Coronary artery (tissue), 2 donors: ENCODE measurements at places on chromosomes 6 and 20.

- DNase-seq = no peak
These were observed 625 bp downstream of the MAS1L start for GRCh38 chr6:29487131-29487530.

- DNase-seq = no peak
These were observed 20.5 kb downstream of the ITPR3 start for GRCh38 chr6:33641602-33642001.

GRCh38 chr6:132234356-132234755 lies 166.9 kb downstream of the MOXD1 start:
- DNase-seq = no peak

DNA sequence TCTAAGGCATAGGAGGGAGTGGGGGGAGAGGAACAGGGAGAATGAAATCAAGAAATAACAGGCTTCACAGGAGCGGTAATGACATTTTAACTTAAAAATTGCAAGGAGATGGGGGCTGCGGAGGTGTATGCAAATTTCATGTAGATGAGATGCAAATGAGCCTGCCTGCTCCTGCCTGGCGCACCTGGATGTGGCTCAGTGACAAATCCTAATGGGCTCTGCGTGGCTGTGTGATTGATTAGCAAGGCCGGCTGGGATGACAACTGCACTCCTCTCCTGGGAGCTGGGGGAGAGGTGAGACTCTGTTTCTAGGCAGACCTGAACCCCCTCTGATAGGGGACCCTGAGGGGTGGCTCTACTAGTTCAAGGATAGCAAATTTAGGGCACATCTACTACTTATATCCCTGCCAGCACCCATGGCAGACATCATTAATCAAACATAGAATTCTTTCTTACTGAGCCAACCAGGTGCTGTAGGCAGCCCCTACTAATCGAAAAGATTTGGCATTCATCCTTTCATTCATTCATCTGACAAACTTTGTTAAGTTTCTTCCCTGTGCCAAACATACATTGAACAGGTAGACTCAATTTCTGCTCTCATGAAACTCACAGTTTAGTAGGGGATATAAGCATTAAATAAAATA lies 38.4 kb upstream of the TGM2 start:
- peak; percentile 65 for DNase-seq

DNA sequence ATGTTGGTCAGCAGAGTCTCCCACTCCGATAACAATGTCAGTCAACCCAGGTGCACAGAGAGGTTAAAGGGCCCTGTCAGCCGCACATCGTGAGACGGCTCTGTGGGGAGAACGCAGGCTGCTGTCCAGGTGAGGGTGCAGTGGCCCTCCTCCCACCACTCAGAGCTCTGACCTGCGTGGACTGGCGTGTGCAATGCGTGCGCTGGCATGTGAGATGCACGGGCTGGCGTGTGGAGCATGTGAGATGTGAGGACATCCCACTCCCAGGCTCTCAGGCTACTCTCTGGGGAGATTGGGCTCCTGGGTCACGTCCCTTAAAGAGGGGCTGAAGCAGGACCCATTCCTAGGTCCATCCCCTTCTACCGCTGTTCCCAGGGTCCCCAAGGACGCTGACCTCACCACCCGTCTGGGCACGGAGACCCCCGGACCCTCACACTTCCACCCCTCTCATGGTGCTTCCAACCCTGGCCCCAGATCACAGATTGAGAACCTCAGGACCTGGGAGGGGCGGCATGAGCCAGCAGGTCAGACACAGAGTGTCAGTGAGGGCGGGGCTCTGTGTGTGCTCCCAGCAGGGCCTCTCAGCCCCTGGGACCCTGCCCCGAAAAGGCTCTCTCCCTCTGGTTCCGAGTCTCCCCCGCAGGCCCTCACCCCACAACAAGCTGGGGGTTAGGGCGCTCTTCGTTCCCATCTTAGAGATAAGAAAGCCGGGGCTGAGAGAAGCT lies 8.6 kb upstream of the FRMD1 start:
- no peak for DNase-seq

DNA sequence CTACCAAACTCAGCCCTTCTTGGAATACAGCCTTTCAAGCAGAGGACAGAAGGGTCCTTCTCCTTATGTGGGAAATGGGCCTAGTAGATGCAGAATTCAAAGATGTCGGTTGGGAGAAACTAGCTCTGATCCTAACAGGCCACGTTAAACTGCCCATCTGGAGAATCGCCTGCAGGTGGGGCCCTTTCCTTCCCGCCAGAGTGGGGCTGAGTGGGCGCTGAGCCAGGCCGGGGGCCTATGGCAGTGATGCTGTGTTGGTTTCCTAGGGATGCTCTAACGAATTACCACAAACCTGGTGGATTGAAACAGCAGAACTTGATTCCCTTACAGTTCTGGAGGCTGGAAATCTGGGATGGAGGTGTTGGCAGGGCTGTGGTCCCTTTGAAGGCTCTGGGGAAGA lies 9.1 kb downstream of the MAPK13 start:
- DNase-seq = no peak

GRCh38 chr20:51342510-51343236 lies 199.8 kb downstream of the NFATC2 start:
- no peak for DNase-seq

- DNase-seq = peak; percentile 87
These were observed 55.0 kb upstream of the VSX1 start for GRCh38 chr20:25136643-25137559.

DNA sequence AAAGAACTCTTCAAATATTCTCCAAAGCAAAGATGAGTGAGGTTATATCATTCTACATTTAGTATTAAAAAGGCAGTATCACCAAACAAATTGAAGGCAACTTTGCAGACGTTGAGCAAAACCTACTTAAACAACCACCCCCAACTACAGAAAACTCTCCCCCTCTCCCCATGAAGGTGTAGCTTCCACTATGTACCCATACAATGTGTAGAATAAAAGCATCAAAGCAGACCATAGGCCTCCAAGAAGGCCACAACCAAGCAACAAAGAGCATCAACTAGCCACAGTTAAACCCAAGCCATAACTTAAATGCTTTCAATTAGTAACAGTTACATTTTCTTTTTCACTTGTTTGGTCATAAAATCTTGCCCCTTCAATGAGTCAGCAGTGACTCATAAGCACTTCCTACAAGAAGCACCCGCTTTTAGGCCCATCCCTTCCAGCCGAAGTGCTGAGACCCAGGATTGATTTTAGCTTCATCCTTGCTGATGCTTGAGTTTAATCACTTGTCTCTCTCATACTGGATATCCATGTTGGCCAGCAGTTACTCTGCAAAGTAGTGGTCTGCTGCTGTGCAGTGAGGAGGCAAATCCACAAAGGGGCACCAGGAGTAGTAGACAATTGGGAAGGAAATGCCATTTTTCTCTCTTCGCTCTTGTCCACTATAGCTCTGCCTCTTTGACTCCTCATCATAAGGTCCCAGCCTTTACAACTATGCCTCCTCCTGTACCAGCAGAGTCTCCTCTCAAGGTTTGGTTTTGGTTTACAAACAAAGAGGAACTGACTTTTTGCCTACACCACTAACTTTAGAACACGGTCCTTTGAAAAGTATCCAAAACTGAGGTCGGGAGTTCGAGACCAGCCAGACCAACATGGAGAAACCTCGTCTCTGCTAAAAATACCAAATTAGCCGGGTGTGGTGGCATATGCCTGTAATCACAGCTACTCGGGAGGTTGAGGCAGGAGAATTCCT lies 8.4 kb upstream of the NUP153 start:
- DNase-seq = no peak

DNA sequence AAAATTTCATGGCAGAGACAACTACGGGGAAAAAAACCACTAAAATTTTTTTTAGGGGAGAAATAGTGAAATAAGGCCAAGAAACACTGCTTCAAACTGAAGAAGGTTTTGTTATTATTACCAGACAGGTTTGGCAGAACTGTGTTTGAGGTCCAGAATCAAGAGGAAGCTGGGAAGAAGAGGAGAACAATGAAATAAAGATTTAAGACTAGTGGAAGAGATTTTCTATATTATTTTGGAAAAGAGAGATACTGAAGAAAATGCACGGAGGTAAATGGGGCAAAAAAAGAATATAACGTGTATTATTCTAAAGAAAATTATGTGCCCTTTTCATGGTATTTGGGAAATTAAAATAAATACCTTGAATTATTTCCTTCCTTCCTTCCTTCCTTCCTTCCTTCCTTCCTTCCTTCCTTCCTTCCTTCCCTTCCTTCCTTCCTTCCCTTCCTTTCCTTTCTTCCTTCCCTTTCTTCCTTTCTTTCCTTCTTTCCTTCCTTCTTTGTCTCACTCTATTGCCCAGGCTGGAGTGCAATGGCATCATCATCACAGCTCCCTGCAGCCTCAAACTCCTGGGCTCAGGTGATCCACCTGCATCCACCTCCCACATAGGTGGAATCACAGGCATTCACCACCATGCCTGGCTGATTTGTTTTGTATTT lies 124.3 kb downstream of the GJA1 start:
- no peak for DNase-seq

GRCh38 chr20:47099093-47099492 lies 204.4 kb downstream of the EYA2 start:
- DNase-seq = no peak

DNA sequence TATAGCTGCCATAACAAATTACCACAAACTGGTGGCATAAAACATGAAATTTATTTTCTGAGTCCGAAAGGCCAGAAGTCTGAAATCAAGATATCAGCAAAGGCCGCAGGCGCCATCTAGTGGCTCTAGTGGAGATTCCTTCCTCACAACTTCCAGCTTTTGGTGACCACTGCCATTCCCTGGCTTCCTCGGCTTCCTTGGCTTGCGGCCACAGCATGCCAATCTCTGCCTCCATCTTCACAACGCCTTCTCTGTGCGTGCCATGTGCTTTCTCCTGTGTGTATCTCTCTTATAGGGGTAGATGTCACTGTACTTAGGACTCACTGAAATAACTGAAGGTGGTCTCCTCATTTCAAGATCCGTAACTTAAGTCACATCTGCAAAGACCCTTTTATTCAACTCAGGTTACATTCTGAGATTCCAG lies 5.4 kb upstream of the PLAGL1 start:
- DNase-seq = no peak

GRCh38 chr20:53409447-53409717 lies 184.3 kb downstream of the ZNF217 start:
- no peak for DNase-seq

GRCh38 chr20:16803965-16804792 lies 56.0 kb downstream of the OTOR start:
- no peak for DNase-seq

DNA sequence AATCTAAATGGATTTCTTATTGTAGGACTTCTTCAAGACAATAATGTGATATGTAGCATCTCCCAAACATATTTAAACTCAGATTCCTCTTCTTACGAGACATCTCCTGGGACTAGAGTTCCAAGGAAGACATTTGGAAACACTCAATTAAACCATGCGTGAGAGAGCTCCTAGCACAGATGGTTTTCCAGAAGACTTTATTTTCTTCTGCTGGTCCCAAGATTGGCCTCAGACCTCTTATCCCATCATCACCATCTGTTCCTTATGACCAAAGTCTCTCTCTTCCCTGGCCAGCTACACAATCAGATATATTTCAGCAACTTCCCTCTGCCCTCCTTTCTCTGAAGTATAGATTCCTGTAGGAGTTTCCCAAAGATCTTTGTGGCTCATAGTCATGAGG lies 93.2 kb upstream of the JARID2 start:
- DNase-seq = no peak

DNA sequence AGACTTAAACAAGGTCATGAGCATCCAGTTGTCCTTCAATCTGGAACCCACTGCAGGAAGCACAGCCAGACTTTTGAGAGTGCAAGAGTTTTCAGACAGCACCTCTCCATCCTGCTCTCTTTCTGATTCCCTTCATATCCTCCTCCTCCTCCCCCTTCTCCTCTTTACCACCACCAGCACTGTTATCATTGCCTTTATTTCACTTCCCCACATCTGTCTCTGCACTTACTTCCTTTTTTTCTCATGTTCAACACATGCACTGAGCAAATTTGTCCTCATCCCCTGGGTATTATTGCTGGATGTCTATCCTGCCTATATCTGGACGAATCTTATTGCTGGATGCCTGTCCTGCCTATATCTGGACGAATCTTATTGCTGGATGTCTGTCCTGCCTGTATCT lies 554.8 kb downstream of the DHX35 start:
- no peak for DNase-seq

- DNase-seq = no peak
These were observed 12.6 kb downstream of the TCP11 start for GRCh38 chr6:35128496-35128895.

DNA sequence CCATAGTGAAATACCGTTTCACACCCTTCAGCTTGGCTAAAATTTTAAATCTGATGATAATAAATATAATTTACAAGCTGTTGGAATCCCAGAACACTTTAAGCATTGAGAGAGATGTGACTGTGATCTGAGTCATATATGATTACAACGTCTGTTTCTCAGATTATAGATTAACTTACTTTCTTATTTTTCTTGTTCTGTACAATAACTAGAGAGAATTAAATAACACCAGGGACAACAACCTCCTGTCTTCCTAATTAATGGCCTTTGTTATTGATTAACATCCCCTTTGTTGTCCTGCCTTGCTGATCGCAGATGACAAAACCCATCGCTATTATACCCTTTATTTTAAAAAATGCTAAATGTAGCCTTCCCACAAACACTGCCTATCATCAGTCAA lies 87.8 kb upstream of the EZR start:
- no peak for DNase-seq

DNA sequence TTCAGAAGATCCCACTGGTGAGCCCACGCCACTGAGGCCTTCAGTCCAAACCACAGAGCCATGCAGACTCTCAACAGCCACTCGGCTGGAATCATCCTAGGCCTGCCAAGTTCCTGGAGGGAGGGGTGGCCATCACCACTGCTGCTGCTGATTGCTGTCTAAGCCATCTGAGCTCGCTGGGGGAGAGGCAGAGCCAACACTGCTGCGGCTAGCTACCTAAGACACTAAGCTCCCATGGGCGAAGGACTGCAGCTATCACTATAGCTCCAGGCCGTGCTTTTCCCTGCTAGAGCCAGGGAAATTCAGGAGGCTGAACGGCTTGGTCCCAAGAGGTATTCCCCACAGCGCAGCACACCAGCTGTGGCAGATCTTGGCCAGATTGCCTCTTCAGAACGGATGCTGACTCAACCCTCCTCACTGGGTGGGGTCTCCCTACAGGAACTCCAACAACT lies 73.6 kb downstream of the TBC1D32 start:
- no peak for DNase-seq

GRCh38 chr6:14985366-14985765 lies 260.5 kb upstream of the JARID2 start:
- DNase-seq = no peak

- no peak for DNase-seq
These were observed 136.1 kb upstream of the CDYL start for GRCh38 chr6:4640139-4640538.
